ENCODE measurements at places on chromosomes 13 and 19.

- no peak for DNase-seq
These were observed 170.8 kb downstream of the FOXO1 start for GRCh38 chr13:40495621-40496001.

DNA sequence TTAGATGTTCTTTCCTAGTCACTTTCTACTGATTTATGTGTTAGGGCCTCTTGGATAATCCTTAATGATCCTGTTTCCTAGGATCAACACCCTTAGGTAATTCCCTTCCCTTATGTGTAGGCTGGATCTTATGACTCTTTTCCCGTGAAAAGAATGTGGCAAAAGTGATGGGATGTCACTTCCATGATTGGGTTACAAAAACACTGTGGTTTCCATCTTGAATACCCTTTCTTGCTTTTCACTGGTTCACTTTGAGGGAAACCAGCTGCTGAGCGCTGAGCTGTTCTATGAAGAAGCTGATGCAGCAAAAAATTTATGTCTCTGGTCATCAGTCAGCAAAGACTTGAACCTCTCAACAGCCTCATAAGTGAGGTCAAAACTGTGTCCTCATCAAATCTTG, 609.4 kb downstream of the OLFM4 start:
- DNase-seq = no peak

- no peak for DNase-seq
These were observed 515 bp downstream of the UFM1 start for GRCh38 chr13:38350114-38350617.

GRCh38 chr19:7676854-7677253, at the start of gene MCEMP1:
Gene MCEMP1, plus strand, starts transcription at chr19:7677090. Its CDS starts 31 bp downstream, at chr19:7677121.
- no peak for DNase-seq

GRCh38 chr19:15628236-15629002, 12.3 kb upstream of the CYP4F3 start:
- no peak for DNase-seq

DNA sequence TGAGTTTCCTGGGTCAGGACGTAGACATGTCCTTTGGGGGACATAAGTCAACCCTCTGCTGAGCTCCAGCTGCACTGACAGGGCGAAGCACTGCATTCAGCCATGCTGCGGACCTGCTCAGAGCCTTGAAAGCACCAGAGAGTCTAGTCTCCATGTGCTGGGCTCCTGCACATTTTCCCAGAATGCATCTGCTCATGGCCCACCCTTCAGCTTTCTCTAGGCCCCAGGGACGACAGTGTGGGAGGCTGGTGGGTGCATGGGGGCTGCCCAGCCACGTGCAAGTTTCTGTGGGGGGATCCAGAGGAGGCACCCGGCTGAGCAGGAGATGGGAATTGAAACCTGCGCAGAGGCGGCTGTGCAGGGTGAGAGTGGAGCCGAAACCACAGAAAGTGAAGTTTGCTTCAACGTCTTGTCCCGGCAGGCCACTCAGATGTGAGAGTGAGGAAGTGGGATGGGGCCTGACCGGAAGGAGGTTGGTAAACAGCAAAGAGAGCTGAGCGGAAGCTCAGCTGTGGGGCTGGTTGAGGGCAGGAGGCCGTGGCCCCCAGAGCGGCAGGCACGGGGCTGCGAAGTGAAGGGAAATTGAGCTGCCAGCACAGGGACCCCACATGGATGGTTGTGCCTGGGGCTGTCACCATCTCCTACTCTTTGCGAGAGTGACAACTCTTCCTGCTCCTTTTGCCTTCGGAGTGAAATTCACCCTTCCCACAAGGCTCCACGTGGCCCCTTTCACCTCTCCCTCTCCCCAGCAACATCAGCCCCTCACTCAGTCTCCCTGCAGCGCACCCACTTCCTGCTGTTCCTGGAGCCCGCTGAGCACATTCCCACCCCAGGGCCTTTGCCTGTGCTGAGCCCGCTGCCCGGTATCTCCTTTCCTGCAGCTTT, 11.8 kb downstream of the PGLS start:
- DNase-seq = peak; percentile 68

- DNase-seq = no peak
These were observed 32.1 kb downstream of the PPP2R1A start for GRCh38 chr19:52221831-52222375.

- DNase-seq = no peak
These were observed 498.7 kb downstream of the MYO16 start for GRCh38 chr13:109128121-109128520.

DNA sequence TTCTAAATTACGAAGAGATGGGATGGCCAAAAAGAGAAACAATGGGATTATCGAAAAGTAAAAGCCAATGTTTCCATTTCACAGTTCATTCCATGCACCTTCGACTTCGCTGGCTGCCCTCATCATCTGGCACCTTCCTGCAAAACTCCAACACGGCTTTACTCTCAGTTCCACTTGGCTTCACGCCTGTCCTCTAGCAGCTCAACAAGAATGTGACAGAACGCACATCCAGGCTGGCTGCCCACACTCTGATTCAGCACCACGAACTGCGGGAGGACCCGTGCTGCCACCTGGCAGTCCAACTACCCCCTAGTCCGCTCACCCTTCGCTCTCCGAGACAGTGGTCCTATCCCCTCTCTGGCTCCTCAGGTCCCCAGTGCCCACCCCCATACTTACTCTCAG, 11.7 kb downstream of the ATP7B start:
- no peak for DNase-seq

- no peak for DNase-seq
These were observed 218.7 kb downstream of the POSTN start for GRCh38 chr13:37379841-37380240.

DNA sequence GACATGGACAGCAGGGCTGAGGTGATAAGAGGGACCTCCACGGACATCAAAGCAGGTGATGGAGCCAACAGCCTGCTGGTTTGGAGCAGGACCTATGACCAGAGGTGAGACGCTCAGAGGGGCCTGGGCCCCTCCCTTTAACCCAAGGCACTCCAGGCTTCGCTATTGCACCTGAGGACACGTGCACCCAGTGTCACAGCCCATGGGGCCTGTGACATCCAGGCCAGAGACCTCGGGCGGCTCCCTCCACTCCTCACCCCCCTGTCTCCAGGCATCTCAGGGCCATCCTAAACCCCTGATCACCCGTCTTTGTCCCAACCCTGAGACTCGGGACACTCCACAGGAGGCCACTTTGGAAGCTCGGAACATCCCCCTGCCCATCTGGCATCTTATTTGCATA, 12.9 kb downstream of the ADGRE5 start:
- DNase-seq = no peak

DNA sequence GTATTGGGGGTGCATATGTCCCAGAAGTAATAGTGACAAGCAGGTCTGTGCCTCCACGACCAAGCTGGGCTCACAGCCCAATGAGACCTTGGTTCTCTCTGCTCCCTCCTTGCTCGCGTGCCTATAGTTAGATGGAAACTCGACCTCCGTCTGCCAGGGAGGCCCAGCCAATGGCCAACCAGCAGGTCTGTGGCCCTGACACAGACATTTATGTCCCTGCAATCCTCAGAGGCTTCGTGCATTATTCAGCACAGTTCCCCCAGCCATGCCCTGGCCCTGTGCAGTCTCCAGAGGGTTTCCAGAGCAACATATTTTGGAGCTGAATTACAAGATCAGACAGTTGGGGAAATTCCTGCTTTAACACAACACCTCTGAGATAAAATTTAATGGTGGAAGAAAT, 105.1 kb downstream of the UQCRFS1 start:
- DNase-seq = no peak

DNA sequence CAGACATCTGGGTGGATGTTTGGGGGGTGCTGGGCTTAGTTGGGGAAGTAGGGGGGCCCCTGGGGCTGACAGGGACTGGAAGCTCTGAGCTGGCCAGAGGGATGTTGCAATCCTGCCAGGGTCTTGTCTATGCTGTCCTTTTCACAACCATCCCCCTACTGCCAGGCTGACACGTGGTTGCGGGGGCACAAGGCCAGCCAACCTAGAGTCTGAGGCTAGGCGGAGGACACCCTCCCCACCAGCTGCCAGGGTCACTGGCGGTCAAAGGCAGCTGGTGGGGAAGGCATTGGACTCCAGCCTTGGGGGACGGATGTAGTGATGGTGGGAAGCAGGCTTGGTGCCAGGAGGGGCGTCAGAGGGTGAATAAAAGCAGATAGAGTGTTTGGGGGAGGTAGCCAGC, 1.6 kb upstream of the APOC1 start:
- DNase-seq = no peak

GRCh38 chr13:43815204-43815603, 28.4 kb upstream of the ENOX1 start:
- no peak for DNase-seq

DNA sequence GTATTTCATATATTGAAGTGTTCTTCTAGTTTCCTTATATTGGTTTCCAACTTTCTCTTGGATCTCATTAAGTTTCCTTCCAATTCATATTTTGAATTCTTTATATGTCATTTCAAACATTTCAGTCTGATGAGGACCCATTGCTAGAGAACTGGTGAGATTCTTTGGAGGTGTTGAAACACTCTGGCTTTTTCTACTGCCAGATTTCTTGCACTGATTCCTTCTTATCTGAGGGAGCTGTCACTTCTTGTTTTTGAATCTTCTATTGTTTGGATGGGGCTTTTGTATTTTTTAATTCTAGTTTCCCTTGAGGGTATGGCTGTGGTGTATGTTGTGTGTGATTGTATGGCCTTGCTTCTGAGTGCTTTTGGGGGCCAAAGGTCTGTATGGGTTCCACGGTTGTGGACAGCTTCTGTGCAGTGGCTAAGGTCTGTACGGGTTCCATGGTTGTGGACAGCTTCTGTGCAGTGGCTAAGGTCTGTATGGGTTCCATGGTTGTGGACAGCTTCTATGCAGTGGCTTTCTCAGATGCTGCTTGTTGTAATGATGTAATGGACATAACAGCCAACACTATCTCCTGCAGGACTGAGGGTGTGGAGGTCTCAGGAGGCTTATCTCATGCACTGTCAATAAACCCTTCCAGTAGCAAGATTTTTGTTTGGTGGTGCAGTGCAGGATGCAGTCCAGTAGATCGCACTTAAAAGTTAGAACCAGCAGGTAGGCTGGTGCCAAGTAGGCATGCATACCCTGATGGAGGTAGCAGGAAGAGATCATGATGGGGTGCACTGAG, 36.8 kb downstream of the ACSBG2 start:
- no peak for DNase-seq

DNA sequence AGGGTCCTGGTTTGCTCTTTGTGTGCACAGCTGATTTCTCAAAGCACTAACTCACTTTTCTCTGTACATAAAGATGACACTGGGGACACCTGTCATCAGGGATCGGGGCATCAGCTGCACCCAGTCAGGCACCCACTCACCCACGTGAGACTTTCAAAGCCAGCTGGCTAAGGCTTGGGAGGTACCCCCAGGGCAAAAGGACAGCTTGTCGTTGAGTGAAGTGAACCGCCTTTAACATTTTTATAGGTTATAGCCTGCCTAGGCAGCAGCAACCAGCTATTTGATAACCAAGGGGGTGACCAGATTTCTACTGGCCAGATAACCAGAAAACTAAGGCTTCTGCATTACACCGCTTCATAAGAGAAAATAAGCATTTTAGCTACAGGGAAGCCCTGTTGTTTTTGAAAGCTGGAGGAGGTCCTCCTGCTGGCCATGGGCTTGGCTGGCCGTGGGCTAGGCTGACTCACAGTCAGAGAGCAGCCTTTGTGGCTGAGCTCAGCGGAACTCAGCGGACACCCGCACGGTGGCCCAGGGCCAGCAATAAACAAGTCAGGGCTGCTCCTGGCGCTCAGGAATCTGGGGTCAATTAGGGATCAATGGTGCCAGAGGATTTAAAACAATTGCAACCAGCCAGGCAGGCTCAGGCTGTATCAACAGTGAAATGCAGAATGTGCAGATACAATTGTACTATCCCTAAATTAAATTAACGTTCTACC, 57.1 kb downstream of the ALOX5AP start:
- no peak for DNase-seq

DNA sequence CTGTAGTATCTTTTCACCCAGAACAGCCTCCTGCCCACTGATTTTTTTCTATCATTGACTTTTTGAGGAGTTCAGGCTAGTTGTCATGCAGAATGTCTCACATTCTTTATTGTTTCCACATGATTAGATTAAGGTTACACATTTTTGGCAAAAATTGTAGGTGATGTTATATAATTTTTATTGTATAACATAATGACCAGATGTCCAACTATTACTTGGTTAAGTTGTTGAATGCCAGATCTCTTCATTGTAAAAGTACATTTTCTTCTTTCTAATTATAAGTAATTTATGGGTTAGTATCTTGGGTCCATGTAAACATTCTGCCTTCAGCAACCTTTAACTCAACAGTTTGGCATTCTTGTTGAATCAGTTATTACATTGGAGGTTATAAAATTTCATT, 138.4 kb downstream of the POSTN start:
- DNase-seq = no peak

- DNase-seq = no peak
These were observed 1.1 kb downstream of the TNFAIP8L1 start for GRCh38 chr19:4640247-4641000.

DNA sequence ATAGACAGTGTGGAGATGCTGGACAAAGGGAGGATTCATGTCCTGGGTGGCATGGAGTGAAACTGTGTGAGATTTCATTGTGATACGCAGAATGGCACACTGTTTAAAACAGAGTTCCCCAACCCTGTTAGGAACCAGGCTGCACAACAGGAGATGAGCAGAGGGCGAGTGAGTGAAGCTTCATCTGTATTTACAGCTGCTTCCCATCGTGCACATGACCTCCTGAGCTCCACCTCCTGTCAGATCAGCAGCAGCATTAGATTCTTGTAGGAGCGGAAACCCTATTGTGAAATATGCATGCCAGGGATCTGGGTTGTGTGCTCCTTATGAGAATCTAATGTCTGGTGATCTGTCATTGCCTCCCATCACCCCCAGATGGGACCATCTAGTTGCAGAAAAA, 72.5 kb downstream of the RAP2A start:
- DNase-seq = no peak

GRCh38 chr13:43935878-43936277, 56.2 kb downstream of the LACC1 start:
- DNase-seq = no peak

GRCh38 chr13:113634279-113635047, 23.5 kb downstream of the ATP4B start:
- DNase-seq = no peak

DNA sequence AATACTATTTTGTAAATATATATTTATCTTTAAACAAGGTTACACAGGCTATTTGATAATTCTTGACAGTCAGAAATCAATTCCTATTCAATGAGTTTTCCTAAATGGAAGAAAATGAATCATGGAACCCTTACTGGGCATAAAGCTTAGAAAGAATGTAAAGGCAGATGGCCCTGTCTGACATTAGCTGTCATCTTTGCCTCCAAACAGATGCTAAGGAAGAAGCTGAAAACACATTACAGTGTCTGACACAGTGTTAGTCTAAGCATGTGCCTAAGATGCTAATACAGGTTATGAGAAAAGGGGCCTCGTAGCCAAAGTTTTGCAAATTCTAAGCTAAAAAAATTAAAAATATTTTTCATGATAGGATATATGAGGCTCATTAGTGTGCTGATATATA, 112.8 kb downstream of the ITGBL1 start:
- no peak for DNase-seq

GRCh38 chr19:50368649-50369570, 3.5 kb upstream of the NAPSA start:
- peak; percentile 75 for DNase-seq
